Panc1 (cell line): ENCODE measurements at places on chromosomes 5 and 9. TPM values are rescaled to one million over a fixed set of nuclear protein-coding genes. Genes with fewer than 3 reads are reported as not detected.

The LCN1 gene
- total RNA-seq, result not detected

The CD180 gene
- not detected for total RNA-seq

The ELAVL2 gene
- not detected for total RNA-seq

The OBP2B gene
- not detected for total RNA-seq

The RETREG1 gene
- total RNA-seq, result 0.74 TPM

The FBP1 gene
- total RNA-seq, result 0.36 TPM

The TAF1L gene
- not detected for total RNA-seq

The CLTB gene
- 124 TPM for total RNA-seq

The PCDHA1 gene
- not detected for total RNA-seq
